Fibroblast of lung (primary cell): ENCODE measurements at places on chromosomes 5 and 9.

DNA sequence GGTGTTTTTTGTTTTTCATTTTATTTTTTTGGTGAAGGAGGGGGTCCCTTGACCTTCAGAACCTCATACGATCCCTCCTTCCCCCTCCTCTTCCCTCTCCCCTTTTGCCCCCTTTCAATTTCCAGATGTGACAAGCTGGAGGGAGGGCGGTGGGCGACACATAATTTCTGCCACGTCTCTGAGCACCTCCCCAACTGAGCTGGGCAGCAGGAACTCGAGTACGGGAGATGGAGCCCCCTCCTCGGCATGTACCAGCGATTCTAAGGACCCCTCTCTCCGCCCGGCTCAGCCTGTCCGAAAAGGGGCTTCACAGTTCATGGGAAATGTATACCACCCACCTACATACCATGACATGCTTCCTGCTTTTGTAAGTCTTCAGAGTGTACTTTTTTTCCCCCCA lies 52.4 kb downstream of the PRRC2B start:
- DNase-seq, result no peak

DNA sequence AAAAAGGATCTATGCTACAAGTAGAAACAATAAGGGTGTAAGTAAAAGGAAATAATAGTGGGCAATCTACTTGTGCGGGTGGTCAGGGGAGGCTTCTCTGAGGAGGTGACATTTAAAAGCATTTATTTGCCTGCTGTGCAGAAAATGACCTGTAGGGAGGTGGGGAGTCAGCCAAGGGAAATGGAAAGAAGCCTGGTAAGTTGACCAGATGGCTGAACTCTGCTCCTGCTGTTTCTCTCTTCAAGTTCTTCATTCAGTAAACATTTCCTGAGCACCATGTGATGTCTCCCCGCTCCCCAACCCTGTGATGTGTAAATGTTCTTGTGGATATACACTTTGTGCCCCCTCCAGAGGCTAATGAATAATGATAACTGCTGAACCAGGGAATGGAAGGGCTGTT lies 9.9 kb upstream of the SPIN1 start:
- no peak for DNase-seq

DNA sequence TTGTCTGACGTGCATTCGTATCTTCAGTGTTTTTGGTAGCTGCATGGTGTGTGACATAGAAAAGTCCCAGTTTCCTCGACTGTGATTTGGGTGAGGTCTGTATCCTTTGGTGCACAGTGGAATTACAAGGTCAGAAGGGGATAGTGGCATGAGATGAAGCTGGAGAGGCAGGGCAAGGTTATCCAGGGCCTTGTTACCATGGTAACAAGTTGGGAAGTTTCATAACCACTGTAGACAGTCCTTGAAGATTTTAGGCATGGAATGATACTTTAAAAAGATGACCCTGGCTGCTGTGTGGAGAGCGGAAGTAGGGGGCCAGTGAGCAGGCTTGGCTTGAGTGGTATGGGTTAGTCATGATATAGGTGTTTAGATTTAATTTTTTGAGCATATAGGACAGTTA lies 11.9 kb downstream of the EHMT1 start:
- no peak for DNase-seq

DNA sequence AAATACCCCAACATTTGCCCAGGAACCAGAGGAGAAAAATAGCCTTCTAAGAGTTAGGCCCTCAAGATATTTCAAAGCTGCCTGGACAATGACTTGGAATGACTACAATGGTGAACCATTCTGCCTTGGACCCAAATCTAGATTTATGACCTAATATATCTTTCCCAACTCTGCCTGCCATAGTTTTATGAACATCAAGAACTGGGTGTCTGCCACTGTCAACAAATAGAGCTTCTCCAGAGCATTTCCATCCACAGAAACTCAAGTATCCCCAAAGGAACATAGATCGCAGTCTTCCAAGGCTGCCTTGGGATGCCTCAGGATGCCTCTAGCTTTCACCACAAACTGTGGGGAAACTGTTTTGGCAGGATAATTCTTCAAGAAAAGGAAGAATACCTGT lies 48.2 kb upstream of the NFIB start:
- DNase-seq, result peak; percentile 83

- no peak for DNase-seq
These were observed 83.1 kb downstream of the OLFM1 start for GRCh38 chr9:135170535-135170934.

GRCh38 chr5:1535646-1536045 lies 11.9 kb upstream of the LPCAT1 start:
- no peak for DNase-seq

GRCh38 chr5:95996904-95997723 lies 35.5 kb upstream of the ELL2 start:
- DNase-seq, result no peak

DNA sequence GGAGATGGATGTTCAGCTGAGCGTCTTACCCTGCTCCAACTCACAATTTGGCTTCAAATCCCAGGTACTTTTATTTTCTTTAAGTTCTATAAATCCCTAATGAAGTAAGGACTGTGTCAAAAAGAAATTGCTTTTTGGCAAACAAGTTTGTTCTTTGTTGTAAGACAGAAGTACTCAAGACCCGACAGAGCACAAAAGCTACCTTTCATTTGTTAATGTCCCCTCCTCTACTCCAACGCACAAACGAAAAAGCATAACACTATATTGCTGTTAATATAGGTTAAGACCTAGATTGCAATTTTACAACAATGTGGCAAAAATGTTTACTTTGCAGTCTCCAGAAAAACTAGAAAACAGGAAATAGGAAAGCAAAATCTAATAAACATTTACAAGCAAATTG lies 595.4 kb upstream of the DMAC1 start:
- no peak for DNase-seq

- DNase-seq, result peak; percentile 34
These were observed 100.8 kb upstream of the DHFR start for GRCh38 chr5:80755626-80756025.

DNA sequence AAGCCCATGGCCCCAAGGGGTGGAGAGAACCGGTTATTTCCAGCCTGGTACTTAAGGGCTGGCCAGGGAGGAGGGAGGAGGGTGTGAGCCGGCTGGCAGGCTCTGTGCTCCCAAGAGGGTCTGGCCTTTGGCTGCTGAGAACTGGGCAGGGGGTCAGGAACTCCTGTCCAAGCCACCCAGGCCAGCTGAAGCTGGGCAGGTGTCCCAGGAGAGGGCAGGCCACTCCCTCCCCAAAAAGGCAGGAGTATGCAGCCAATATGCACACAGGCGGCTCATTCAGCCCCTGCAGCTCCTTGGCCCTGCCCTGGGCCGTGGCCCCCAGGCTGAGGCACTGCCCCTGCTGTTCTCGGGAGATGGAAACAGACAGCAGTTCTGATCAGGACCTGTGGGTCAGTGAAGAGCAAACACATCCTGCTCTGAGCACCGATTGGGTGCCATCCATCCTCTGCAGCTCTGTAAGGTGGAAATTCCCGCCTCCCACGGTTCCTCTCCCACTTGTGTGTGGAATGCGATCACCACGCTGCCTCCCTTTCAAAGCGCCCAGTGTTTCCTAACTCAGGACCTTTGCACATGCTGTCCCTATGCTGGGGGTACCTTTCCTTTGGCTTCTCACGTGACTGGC lies 17.1 kb upstream of the KIF12 start:
- no peak for DNase-seq

- DNase-seq, result no peak
These were observed 154.3 kb upstream of the PPP1R2B start for GRCh38 chr5:156695774-156696173.

DNA sequence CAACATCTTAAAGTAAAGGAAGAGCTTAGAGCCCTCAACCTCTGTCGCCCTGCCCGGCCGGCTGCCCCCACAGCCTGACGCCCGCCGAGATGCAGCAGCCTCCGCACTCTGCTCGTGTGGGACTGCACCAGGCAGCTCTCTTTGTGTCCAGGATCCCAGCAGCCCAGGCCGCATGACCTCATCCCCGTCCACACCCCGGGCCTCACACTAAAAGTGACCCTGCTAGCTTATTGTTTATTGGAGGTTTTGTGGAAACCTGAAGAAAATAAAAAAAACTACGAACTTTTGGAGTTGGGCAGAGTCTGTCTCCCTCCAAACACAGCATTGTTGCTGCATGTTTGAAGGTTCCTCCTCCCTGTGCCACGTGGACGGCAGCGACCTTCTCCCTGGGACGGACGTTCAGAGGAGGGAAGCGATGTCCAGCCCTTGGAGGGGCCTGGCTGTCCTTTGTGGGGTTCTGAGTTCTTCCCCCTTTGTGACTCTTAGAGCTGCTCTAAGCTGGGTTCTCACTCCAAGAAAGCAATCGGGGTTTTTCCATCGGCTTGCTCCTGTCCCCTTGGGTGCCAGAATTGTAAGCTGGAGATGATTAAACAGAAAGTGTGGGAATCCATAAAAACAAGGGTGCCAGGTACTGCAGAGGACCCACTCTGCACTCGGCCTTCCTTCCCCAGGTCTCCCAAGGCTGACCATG lies 103.5 kb upstream of the COL5A1 start:
- no peak for DNase-seq

DNA sequence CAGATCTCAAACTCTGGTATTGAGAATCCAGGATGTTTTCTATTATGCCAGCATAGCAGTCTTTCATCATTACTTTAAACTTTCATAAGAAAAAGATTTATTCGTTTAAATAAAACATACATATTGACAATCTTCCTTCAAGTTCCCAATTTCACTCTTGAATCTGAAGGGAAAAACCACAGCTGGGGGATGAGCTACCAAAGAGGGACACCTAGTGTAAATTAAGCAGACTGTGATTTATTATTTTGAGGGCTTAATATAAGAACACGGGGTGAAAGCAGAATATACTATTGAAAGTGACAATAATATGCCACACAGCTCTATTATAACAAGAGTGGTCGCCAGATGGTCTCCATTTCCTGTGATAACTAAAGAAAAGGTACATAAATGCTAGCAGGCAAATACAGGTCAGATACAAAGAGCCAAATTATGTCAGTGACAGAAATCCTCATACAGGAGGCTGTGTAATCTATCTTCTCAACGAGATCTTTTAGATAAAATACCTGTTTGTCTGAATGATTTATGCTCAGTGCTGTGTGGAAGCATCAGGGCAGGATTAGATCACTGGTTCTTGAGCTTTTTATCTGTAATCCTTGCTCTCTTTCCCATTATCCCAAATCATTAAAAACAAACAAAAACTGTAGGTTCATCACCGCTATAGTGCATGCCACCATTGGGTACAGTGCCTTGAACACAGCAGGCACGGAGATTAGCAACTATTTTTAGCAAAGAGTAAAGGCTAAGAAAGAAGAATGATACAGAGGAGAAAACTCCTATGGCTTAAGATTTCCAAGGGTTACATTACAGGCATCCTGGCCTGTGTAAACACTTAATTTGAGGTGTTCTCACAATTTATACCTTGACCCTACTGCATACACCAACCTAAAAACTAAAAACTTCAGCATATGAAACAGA lies 116.6 kb downstream of the DROSHA start:
- DNase-seq, result no peak

- DNase-seq, result peak; percentile 79
These were observed 97.7 kb downstream of the LHFPL2 start for GRCh38 chr5:78550891-78551290.

GRCh38 chr5:1161833-1162229 lies 39.6 kb upstream of the SLC6A19 start:
- DNase-seq, result no peak

- DNase-seq, result peak; percentile 72
These were observed 10.0 kb upstream of the PLIN2 start for GRCh38 chr9:19137282-19137681.

DNA sequence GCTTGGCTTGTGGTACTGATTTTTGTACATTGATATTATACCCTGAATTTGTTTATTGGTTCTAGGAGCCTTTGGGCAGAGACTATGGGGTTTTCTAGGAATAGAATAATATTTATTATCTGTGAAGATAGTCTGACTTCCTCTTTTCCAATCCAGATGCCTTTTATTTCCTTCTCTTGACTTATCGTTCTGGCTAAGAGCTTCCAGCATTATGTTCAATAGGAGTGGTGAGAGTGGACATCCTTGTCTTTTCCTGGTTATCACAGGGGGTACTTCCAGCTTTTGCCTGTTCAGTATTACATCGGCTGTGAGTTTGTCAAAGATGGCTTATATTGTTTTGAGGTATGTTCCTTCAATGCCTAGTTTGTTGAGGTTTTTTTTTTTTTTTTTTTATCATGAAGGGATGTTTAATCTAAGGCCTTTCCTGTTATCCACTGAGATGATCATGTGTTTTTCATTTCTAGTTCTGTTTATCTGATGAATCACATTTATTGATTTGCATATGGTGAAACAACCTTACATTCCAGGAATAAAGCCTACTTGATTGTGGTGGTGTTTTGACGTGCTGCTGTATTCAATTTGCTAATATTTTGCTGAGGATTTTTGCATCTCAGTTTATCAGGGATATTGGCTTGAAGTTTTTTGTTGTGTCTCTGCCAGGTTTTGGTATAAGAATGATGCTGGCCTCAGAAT lies 77.5 kb downstream of the CERT1 start:
- peak; percentile 11 for DNase-seq

GRCh38 chr9:134469041-134469875 lies 143.0 kb downstream of the RXRA start:
- peak; percentile 36 for DNase-seq

DNA sequence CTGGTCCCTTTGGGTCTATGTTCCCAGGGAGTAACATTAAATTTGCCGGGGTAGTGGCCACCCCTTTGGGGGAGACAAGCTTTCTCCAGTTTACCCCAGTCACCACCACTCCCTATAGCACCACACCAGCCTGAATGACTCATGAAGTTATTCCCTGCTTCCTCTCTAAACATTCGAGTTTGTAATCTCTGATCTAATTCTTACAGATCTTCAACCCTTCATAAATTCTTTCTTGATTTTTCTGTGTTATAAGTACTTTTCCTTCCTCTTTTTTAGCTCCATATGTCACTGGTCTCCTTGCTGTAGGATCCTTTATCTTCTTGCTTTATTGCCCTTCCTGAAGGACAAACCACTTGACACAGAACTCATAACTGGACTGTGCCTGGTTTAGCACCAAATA lies 55.6 kb downstream of the GNA14 start:
- DNase-seq, result no peak

- DNase-seq, result no peak
These were observed 64.0 kb downstream of the SFXN1 start for GRCh38 chr5:175542232-175542965.

DNA sequence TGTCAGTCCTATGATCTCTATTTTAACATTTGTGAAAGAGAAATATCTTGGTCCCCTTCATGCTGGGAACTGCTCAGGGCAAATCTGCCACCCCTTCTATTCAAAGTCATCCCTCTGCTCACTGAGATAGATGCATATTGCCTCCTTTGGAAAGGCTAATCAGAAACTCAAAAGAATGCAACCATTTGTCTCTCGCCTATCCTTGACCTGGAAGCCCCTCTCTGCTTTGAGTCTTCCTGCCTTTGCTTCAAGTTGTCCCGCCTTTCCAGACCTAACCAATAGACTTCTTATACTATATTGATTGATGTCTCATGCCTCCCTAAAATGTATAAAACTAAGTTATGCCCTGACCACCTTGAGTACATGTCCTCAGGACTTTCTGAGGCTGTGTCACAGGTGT lies 97.0 kb downstream of the PSAT1 start:
- no peak for DNase-seq
